Neuronal stem cell (in vitro differentiated cells): ENCODE measurements at places on chromosomes 7 and 10.

- DNase-seq: no peak
Measured at GRCh38 chr10:75034131-75034512, 77.3 kb upstream of the SAMD8 start.

DNA sequence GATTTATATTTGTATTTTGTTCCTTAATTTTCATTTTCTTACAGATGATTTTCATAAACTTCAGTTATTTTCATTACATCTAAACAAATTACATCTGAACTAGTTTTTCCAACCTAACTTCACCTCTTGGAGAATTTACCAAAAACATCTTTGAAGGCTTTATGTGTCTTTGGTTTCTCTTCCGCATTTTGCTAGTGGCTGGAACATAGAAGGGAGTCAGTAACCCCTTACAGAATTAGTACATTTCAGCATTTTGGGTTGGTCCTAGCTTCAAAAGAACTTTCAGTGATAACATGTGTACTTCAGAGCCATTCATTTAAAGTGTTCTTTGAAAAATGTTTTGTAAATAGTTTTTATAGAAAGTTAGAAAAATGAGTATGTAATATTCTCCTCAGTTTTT is 169.8 kb upstream of the MTPN start:
- DNase-seq: no peak

- DNase-seq: no peak
Measured at GRCh38 chr10:117652228-117653169, 110.0 kb downstream of the EMX2 start.

GRCh38 chr7:17094963-17095574 is 203.4 kb upstream of the AHR start:
- DNase-seq: no peak

- no peak for DNase-seq
Measured at GRCh38 chr7:77360969-77361368, 55.2 kb downstream of the GSAP start.

GRCh38 chr10:122659651-122660050 is 40.0 kb downstream of the C10orf120 start:
- no peak for DNase-seq

DNA sequence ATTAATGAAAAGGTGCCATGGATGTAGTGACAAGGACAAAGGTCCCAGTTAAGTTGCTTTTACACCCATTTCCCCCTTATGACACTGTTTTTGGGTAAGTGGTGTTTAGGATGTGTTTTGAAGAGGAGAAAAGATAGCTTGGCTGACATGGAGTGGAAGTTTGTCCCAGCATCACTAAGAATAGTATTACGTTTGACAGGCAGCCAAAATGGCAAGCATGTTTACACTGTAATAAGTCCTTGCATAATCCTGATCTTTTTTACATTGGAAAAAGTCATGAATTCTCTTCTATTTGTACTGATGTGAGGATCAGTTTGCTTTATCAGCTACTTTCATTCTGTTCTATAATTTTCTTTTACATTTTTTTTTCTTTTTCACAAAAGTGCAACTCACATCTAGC is 137.8 kb downstream of the CHRM2 start:
- DNase-seq: no peak

GRCh38 chr10:132443605-132443982 is 46.6 kb downstream of the PWWP2B start:
- no peak for DNase-seq

GRCh38 chr10:132539431-132539839 is 1.8 kb downstream of the INPP5A start:
- DNase-seq: no peak

DNA sequence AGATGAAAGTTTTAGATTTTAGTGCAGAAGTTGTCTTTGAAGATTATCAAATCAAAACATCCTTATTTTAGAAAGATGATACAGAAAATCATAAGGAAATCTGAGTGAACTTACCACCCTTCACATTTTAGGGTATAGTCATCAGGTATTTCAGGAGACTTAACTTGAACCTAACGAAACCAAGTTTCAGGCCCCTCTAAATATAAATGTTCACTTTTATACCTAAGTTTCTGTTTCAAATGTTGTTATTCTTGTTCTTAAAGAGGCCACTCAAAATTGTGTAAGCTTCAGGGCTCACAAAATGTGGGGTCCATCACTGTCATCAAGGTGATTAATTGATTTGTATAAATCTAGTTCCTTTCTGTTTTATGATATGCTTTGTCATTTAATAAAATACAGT is 216.2 kb downstream of the KIAA1217 start:
- no peak for DNase-seq

DNA sequence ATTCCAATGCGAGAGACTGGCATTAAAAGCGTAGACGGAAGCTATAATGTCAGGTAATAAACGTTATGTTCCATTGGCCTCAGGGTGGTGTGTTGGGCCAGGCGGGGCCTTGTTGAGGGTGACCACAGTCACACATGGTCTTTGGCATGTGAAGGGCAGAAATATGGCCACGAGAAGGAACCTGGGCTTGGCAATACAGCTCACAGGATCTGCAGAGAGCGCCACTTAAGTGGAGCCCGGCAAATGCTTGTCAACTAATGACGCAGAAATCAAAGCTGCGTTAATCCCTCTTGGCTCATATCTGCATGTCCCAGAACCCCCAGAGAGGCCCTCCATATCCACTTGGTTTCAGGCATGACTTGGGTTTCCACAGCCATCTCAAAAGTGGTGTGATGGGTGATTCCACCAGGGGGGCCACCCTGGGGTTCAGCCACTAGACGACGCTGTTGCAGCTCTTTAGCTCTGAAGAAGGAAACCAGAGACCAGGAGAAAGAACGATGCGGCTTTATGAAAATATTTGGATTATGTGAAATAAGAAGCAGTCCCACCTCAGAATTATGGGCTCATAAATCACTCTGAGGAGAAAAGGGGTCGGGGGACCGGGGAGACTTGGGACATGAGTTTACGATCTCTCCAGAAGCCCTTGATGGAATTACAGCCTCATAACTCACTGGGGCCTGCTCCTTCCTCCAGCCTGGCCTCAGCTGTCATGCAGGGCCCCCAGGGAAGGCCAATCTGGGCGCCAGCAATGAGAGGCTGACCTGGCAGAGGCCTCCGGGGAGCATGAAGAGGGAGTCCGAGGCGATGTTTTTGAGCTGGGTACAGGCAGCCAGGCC is 462.5 kb downstream of the PLXNA4 start:
- DNase-seq: no peak

GRCh38 chr10:97459111-97459510 is 13.1 kb downstream of the ZDHHC16 start:
- no peak for DNase-seq

- DNase-seq: no peak
Measured at GRCh38 chr7:1779445-1779844, 109.4 kb downstream of the ELFN1 start.

GRCh38 chr10:74096777-74097176 is 53.9 kb downstream of the AP3M1 start:
- no peak for DNase-seq

GRCh38 chr10:128964100-128964403 is 503.0 kb upstream of the MGMT start:
- no peak for DNase-seq

GRCh38 chr7:40303996-40304395 is 169.2 kb downstream of the SUGCT start:
- no peak for DNase-seq

GRCh38 chr10:54496852-54497251 is 304.2 kb downstream of the PCDH15 start:
- DNase-seq: no peak

DNA sequence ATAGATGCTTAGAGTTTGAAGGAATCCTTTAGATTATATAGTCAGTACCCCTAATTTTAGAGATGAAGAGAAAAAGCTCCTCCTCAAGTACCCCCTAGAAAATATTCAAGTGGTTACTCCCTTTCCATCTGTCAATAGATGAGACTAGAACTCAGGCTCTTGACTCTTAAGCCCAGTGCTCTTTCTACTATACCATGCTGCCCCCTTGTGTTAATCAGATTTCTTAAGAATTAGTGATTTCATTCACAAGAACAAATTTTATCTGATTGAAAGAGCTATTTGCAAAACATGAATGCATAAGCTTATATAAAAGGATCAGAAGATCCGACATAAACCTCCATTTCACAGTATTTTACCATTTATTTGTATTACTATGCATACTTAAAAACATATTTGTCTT is 179.3 kb downstream of the TFEC start:
- peak; percentile 27 for DNase-seq

- no peak for DNase-seq
Measured at GRCh38 chr10:86135191-86135590, 231.4 kb downstream of the GRID1 start.

GRCh38 chr7:131462059-131462458 is 94.4 kb downstream of the PODXL start:
- DNase-seq: no peak

DNA sequence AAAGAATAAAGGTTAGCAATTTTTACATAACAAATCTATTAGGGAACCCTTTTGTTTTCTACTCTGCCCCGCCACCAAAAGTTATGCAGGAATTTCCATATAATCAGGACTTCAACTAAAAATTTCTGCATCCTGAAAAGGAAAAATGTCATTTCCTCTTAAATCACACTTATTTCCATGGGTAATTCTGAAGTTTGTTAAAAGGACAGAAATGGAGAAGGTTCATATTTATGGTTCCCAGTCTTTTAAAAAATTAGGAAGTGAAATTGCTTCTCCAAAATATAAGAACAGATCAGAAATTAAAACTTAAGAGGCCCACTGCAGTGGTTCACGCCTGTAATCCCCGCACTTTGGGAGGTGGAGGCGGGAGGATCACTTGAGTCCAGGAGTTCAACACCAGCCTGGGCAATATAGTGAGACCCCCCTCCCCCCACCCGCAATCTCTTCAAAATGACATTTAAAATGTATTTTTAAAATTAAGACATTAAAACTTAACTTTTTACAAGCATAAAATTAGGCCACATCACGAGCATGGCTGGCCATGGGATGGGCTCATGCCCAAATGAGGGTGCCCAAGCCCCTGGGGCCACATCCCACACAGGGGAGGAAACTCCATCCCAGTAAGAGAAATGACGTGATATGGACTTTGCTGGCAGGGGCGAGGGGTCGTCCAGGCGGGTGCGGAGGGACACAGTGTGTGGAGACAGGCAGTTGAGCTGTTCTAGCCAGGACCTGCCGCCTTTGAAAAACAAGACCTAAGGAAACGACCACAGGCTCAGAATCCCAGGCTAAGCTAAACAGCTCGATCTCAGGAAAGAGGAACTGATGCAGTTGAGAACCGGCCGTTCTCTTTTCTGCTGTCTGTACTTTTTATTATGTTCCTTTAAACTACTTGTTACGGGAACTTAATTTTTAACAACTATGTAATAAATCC is 51.3 kb upstream of the NFE2L3 start:
- DNase-seq: no peak

- DNase-seq: no peak
Measured at GRCh38 chr10:31698181-31698830, 230.3 kb downstream of the ARHGAP12 start.

- DNase-seq: no peak
Measured at GRCh38 chr10:73494877-73495225, 973 bp downstream of the PPP3CB start.

DNA sequence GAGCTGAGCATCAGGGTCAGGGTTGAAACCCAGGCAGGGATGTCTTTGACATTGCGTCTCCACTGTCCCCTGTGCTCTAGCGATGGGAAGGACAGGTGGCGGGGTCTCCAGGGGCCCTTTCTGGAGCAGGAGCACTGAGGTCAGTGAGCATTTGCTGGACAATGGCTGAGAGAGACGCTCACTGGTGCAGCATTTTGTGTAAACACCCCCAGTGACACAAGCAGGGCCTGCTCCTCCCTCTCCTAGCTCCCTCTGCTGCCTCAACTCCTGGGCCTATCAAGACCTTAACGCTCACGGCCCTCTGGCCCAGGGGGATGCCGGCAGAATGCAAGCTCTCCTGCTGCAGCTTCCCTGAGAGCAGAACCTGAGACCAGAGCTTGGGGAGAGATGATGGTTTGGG is 17.4 kb upstream of the INMT start:
- DNase-seq: no peak

DNA sequence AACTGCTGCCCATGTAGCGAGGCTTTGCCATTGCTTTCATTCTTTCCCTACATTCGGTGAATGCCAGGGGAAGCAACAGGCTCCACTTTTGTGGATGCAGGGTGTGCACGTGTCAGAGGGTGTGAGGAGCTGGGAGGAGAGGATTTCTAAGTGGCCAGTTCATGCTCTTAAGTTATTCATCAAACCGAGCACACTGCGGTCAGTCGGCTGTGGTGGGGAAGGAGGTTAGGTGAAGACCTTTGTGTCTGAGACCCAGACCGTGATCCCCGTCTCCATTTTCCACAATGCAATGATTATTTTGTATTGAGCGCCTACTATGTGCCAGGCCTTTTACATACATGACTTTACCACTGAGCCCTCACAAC is 438.6 kb upstream of the GALNT17 start:
- no peak for DNase-seq

GRCh38 chr7:111362506-111363054 is 199.7 kb downstream of the IMMP2L start:
- peak; percentile 12 for DNase-seq

DNA sequence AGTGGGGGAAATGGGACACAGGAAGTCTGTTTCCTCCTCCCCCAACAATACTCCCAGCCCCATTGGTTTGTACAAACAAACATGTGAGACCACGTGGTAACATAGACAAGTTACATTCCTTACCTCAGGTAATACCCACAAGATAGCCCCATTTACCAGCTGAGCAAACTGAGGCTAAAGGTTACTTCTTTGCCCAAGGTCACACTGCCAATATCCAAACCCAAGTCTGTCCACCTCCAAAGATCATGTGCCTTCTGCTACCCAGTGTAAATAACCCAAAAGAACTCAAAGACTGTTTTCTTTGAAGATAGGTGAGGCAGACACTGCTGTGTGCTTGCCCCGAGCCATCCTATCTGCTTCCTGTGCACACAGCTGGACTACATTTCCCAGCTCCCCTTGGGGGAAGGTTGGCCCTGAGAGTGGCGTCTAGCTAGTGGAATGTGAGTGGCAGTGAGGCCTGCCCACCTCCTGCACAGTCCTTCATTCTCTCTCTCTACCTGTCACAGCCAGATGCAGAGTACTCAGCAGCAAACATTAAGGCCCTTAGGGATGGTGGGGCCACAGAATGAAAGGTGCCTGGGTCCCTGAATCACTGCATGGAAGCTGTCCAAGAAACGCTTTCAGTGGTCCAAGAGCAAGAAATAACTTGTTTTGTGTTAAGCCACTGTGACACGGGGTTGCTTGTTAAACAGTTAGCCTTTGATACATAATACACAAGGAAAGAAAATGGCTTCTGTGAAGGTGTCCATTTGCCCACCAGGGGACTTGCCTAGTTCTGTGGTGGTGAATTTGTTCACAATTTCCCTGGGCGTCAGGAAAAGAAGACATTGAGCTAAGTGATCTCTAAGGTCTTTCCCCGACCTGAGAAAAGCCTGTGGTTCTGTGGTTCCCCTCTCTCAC is 257.7 kb upstream of the NFE2L3 start:
- DNase-seq: no peak

DNA sequence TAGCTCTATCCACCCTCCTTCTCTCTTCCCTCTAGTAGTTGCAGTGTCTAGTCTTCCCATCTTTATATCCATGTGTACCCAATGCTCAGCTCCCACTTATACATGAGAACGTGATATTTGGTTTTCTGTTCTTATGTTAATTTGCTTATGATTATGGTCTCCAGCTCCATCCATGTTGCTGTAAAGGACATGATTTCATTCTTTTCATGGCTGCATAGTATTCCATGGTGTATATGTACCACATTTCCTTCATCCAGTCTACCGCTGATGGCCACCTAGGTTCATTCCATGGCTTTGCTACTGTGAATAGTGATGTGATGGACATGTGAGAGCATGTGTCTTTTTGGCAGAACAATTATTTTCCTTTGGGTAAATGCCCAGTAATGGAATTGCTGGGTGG is 6.5 kb downstream of the PRSS2 start:
- DNase-seq: no peak
